ENCODE measurements at places on chromosomes 2 and 18. TPM values are rescaled to one million over a fixed set of nuclear protein-coding genes. Genes with fewer than 3 reads are reported as not detected.

GDF7 gene
- 5.9 TPM for total RNA-seq

IL1B gene
- 0.71 TPM for total RNA-seq

MAPRE3 gene
- total RNA-seq, result 6.3 TPM

TCF23 gene
- total RNA-seq, result 0.07 TPM

MEIS1 gene
- not detected for total RNA-seq

SELENOI gene
- 20.2 TPM for total RNA-seq

IL1RL2 gene
- total RNA-seq, result not detected

LOXHD1 gene
- not detected for total RNA-seq

PRKAG3 gene
- not detected for total RNA-seq

SPP2 gene
- not detected for total RNA-seq

TMEM198 gene
- 0.86 TPM for total RNA-seq

DNA sequence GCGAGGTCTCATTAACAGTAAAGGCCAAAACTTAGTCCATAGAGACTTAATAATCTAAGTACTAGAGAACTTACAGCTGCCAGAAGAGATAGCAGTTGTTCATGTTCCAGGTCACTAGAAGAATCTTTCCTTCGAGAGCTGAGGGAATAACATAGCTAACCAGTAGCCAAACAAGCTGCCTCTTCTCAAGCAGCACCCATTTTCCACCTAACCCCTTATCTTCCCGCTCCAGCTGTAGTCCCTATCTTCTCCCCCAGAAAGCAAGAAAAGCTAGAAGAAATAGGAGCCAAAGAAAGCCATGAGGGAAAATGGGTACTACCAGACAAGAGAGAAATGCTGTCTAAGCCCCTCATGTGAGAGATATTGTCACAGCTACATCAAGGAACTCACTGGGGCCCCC lies 24.0 kb downstream of the SULT1C4 start:
- peaks cover 2% of the 10 kb centered on the region for H3K27me3 ChIP-seq
- DNase-seq, result no peak
- no peaks in the 10 kb centered on the region for H3K4me1 ChIP-seq
- H3K36me3 ChIP-seq, result peaks cover 3% of the 10 kb centered on the region

DNA sequence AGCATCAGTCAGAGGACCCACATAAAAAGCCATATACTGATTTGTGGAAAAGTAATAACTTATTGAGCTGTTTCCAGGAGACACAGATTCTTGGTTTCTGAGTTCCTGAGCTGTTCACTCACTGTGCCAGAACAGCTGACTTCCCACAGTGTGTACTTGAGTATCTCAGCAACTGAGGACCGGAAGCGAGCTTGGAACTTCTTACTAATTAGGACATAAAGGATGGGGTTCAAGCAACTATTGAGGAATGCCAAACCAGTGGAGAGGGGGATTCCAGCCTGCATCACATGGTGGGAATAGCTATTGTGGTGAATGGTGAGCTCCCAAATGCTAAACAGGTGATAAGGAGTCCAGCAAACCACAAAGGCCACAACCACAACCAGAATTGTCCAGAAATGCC lies 16.4 kb downstream of the EEF1B2 start:
- H3K27ac ChIP-seq, result no peak overlapping the region
- H3K4me1 ChIP-seq, result no peaks in the 10 kb centered on the region
- no peaks in the 10 kb centered on the region for H3K27me3 ChIP-seq
- no peak for DNase-seq
- H3K4me3 ChIP-seq, result no peak overlapping the region

DNA sequence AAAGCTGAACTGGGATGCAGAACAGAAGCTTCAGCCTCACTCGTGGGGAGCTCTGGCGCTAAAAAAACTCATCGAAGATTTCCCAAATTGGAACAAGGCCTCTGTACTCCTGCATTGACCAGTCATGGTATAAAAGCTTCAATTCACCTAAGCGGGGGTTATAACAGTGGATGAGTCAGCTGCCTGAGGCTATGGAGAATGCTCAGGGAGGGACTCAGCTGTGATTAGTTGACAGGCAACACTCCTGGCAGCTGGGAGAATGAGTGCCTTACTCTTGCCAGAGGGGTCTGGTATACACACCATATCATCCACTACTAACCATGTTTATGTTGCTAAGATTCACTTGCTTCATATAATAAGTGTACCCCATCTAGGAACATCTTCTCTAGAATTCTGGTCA lies 350.6 kb upstream of the VRK2 start:
- H3K27ac ChIP-seq, result no peak overlapping the region
- no peaks in the 10 kb centered on the region for H3K36me3 ChIP-seq
- H3K4me1 ChIP-seq, result peaks cover 6% of the 10 kb centered on the region
- no peak overlapping the region for H3K4me3 ChIP-seq

- no peak for DNase-seq
- H3K27ac ChIP-seq, result no peak overlapping the region
- H3K4me1 ChIP-seq, result no peaks in the 10 kb centered on the region
Observed at GRCh38 chr2:63163161-63163820, 112.7 kb downstream of the OTX1 start.

GRCh38 chr2:44956843-44957242 lies 15.3 kb downstream of the SIX3 start:
- H3K4me3 ChIP-seq, result no peak overlapping the region
- peaks cover 62% of the 10 kb centered on the region for H3K27me3 ChIP-seq
- H3K27ac ChIP-seq, result no peak overlapping the region
- no peak for DNase-seq

- H3K4me3 ChIP-seq, result no peak overlapping the region
- H3K36me3 ChIP-seq, result peaks cover 49% of the 10 kb centered on the region
- no peaks in the 10 kb centered on the region for H3K27me3 ChIP-seq
- no peak overlapping the region for H3K27ac ChIP-seq
Observed at GRCh38 chr18:45049578-45050319, 369.1 kb downstream of the SETBP1 start.

DNA sequence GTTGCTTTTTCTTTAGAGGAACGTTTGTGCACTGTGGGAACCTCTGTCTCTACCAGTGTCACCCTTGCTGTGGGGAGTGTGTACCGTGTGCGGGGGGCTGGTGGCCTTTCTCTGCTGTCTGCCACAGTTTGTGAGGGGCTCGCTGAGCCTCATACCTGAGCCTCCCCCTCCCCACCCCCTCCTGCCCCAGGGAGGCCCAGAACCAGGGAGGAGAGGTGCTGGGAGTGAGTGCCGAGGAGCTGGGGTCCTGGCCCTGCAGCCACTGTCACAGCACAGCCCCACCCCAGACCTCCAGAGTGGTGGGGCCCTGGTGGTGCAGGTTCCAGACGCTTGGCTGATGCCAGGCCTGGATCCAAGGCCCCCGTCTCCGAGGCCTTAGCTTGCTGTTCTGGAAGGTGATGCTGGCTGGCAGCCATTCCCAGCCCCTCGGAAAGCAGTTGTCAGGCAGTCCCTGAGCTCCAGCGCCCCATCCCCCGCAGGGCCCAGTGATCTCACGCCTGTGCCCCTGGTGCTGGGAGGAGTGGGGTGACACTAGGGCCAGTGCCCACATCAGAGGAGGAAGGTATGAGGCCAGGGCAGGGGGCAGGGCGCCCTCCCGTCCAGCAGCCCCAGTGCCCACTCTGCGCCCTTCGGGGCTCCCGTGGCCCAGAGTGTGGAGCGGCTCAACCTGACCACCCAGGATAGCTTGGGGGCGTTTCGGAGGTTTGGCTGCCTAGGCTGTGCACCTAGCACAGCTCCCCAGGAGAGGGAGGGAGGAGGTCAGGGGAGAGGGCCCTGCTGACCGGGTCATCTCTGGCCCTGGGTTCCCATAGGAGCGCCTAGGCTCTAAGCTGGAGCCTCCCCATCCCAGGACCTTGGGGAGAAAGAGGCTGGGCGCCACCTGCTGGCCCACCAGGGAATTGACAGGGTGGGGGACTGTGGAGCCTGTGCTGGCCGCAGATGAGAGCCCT lies 53.0 kb upstream of the ALPP start:
- peaks cover 8% of the 10 kb centered on the region for H3K4me1 ChIP-seq
- H3K27me3 ChIP-seq, result no peaks in the 10 kb centered on the region
- no peak overlapping the region for H3K4me3 ChIP-seq

DNA sequence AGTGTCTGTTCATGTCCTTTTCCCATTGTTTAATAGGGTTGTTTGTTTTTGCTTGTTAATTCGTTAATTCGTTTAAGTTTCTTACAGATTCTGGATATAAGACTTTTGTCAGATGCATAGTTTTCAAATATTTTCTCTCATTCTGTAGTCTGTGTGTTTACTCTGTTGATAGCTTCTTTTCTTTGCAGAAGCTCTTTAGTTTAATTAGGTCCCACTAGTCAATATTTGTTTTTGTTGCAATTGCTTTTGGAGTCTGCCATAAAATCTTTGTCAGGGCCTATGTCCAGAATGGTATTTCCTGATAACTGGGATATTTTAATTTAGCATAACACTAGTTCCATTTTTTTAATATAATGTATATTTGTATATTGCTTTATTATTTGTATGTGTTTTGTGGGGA lies 1380.1 kb downstream of the SUCLG1 start:
- DNase-seq, result no peak
- H3K4me3 ChIP-seq, result no peak overlapping the region
- no peaks in the 10 kb centered on the region for H3K27me3 ChIP-seq
- H3K36me3 ChIP-seq, result no peaks in the 10 kb centered on the region

- no peak overlapping the region for H3K27ac ChIP-seq
- H3K36me3 ChIP-seq, result no peaks in the 10 kb centered on the region
- H3K4me3 ChIP-seq, result no peak overlapping the region
- no peaks in the 10 kb centered on the region for H3K4me1 ChIP-seq
Observed at GRCh38 chr2:41621095-41621494, 426.7 kb upstream of the PKDCC start.

DNA sequence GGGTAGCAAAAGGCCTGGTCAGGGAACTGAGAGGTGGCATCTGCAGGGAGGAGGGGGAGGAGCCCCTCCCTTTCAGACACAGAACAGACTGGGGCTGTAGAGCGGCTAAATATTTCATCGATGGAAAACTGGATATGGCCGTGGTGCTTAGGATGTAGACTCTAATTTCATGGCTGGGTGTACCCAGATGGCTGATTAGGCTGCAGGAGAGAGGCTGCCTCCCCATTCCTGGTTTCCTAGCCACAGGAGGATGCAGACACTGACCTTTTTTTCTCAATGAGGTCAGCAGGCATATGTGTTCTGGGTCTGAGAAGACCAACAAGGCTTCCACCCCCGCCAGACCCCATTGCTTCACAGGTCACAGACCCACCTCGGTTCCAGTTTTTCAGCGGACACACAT lies 79.3 kb upstream of the STPG4 start:
- H3K27ac ChIP-seq, result no peak overlapping the region
- no peaks in the 10 kb centered on the region for H3K27me3 ChIP-seq
- no peak for DNase-seq
- H3K4me3 ChIP-seq, result no peak overlapping the region
- no peaks in the 10 kb centered on the region for H3K4me1 ChIP-seq
- no peaks in the 10 kb centered on the region for H3K36me3 ChIP-seq

GRCh38 chr2:65870826-65871225 lies 438.4 kb upstream of the SPRED2 start:
- H3K4me3 ChIP-seq, result no peak overlapping the region
- DNase-seq, result no peak

- peaks cover 25% of the 10 kb centered on the region for H3K36me3 ChIP-seq
- peaks cover under 1% of the 10 kb centered on the region for H3K27me3 ChIP-seq
- H3K4me1 ChIP-seq, result peaks cover 39% of the 10 kb centered on the region
Observed at GRCh38 chr2:20048488-20049448, 2.7 kb downstream of the LAPTM4A start.

DNA sequence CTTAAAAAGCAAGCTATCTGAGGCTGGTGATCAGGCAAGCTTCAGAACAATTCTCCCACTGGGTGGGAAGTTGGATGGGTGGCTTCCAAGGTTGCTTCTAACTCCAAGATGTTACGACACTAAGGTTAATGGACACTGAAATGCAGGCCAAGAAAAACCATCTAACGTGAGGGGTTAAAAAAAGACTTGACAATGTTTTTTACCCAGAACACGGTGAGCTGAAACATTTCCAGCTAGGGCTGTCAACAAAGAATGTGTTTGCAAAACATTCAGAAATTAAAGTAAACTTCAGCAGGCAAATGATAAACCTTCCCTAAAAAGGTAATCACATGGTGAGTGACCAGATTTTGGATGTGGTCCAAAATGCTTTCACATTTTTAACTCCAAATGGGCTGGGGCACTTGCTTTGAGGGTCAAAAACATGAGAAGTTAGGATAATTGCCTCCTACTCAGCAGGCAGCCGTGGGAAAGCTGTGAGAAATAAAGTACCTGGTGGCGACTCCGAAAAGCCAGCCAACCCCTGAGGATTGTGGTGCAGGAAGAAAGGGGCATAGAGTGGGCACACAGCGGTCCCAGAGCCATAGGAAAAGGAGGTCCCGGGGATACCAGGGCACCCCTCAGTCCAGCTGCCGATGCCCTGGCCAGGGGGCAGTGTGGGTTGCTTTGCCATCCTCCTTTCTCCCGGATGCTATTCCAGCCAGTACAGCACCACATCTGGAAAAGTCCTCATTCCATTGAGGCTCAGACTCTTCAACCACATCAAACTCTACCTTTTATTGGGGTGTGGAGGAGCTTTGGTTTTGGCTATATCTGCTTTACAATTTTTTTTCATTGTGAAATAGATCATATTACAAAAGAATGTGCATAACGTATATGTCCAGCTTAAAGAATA lies 90.0 kb upstream of the ATL2 start:
- no peak overlapping the region for H3K4me3 ChIP-seq
- peaks cover 6% of the 10 kb centered on the region for H3K27me3 ChIP-seq
- H3K36me3 ChIP-seq, result no peaks in the 10 kb centered on the region
- H3K4me1 ChIP-seq, result no peaks in the 10 kb centered on the region

GRCh38 chr2:171235262-171235881 lies 74.7 kb upstream of the TLK1 start:
- no peaks in the 10 kb centered on the region for H3K36me3 ChIP-seq
- H3K4me1 ChIP-seq, result peaks cover 17% of the 10 kb centered on the region
- no peak overlapping the region for H3K4me3 ChIP-seq

GRCh38 chr2:1886405-1886992 lies 142.2 kb upstream of the PXDN start:
- H3K36me3 ChIP-seq, result no peaks in the 10 kb centered on the region
- H3K27ac ChIP-seq, result no peak overlapping the region
- H3K4me1 ChIP-seq, result peaks cover 2% of the 10 kb centered on the region
- H3K27me3 ChIP-seq, result peaks cover 3% of the 10 kb centered on the region
- no peak for DNase-seq
- no peak overlapping the region for H3K4me3 ChIP-seq

DNA sequence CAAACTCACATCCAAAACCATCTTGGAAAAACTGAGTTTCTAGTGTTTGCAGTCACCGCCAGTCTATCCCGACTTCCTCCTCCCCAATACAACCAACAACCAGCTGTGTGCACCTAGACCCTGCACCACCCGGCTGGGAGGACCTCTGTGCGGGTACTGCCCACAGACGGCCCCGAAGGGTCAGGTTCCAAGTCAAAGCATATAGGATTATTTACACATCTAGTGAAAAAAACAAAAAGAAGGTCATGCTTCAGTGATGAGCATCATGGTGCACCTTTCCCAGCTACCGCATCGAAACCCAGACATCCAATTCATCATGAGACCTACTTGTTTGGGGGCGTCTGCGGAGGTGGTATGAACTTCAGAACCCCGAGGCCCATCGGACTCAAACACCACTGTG lies 124.8 kb downstream of the ZNF516 start:
- DNase-seq, result no peak
- H3K27me3 ChIP-seq, result no peaks in the 10 kb centered on the region
- H3K4me1 ChIP-seq, result peaks cover 19% of the 10 kb centered on the region
- no peak overlapping the region for H3K27ac ChIP-seq
- no peak overlapping the region for H3K4me3 ChIP-seq

GRCh38 chr2:218005028-218005427 lies 2.2 kb upstream of the TNS1 start:
- H3K36me3 ChIP-seq, result no peaks in the 10 kb centered on the region
- H3K4me3 ChIP-seq, result no peak overlapping the region
- peaks cover 8% of the 10 kb centered on the region for H3K4me1 ChIP-seq
- peaks cover 29% of the 10 kb centered on the region for H3K27me3 ChIP-seq
- H3K27ac ChIP-seq, result no peak overlapping the region

GRCh38 chr2:173948842-173949241 lies 16.3 kb downstream of the SP3 start:
- DNase-seq, result no peak
- no peaks in the 10 kb centered on the region for H3K27me3 ChIP-seq
- H3K4me1 ChIP-seq, result peaks cover 80% of the 10 kb centered on the region

Measured in activated B cell treated with CpG ODN at 0.5 μM for 24 hours (primary cell).